ENCODE measurements at places on chromosomes 11 and 22. TPM values are rescaled to one million over a fixed set of nuclear protein-coding genes. Genes with fewer than 3 reads are reported as not detected.

- DNase-seq: no peak
Observed at GRCh38 chr11:87298155-87298554, 260.4 kb downstream of the TMEM135 start.

GRCh38 chr11:128648711-128649110 is 45.2 kb upstream of the FLI1 start:
- DNase-seq: no peak

- DNase-seq: no peak
Observed at GRCh38 chr22:30947173-30947815, 21.3 kb downstream of the MORC2 start.

- DNase-seq: no peak
Observed at GRCh38 chr11:129960216-129961214, 42.1 kb downstream of the PRDM10 start.

- no peak for DNase-seq
Observed at GRCh38 chr11:35711173-35711910, 48.8 kb downstream of the TRIM44 start.

GRCh38 chr11:74311352-74311926 is at the start of gene P4HA3:
P4HA3 (minus strand) TSS chr11:74311640; CDS start chr11:74311611, 29 bp downstream.
- DNase-seq: peak; percentile 93

DNA sequence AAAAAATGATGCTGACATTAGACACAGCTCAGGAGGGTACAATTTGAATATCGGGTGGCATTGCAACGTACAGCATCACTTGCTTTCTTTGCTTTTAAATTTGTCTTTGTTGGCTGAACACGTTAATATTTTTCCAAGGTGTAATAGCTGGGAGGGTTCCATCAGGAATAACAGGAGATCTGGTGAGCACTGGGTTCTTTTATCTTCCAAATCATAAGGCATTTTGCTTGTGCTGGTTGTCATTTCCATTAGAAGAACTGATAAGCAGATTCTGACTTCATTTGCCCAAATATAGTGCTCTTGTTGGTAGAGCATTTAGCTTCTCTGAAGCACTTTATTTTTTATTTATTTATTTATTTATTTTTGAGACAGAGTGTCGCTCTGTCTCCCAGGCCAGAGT is 48.9 kb downstream of the LMO2 start:
- no peak for DNase-seq

GRCh38 chr22:49749227-49749626 is 78.4 kb downstream of the BRD1 start:
- DNase-seq: no peak

DNA sequence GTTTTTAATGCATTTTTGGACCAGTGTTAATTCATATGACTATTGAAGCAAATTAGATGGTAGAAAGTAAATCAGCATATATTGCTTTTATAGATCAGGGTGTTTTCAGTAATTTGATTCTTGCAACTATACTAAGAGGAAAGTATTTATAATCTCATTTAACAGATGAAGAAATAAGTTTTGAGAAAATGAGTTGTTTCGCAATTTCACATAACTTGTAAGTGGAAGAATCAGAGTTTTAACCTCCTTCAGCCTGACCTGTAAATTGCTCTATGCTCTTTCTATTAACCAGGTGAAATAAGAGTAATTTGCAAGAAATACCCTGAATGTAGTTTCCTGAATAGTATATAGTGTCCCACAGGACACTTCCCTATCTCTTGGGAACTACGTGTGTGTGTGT is 1106.8 kb upstream of the RAG2 start:
- no peak for DNase-seq

GRCh38 chr11:116640641-116641402 is 132.0 kb downstream of the BUD13 start:
- DNase-seq: no peak

DNA sequence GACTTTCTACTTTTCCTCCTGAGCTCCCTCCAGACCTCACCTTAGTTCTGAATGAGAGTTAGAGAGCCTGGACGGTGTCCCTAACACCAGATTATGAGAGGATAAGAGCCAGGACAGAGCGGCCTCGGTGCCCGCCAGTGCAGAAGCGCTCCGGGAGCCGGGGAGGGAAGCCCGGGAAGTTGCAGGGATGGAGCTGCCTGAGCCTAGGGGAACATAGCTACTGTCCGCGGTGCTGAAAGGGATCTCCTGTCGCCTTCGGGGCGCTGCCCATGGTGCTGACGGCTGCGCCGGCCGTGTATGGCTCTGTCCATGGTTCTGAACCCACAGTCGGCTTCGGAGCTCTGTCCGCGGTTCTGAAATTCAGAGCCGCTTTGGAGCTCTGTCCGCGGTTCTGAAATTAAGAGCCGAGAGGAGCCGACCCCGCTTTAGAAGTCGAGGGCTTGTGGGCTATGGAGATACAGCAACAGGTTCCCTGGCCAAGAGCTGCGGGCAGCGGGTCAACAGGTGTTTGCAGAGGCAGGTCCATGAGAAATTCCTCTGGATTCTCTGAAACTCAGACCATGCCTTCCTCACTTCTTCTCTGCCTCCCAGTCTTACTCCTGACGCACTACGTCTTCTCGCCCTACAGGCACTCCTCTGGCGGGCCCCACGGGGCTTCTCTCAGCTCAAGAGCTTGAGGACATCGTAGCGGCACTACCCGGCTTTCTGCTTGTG is 814 bp downstream of the NPAS4 start:
- peak; percentile 90 for DNase-seq

GRCh38 chr22:30826670-30827355 is 132.1 kb downstream of the OSBP2 start:
- no peak for DNase-seq

DNA sequence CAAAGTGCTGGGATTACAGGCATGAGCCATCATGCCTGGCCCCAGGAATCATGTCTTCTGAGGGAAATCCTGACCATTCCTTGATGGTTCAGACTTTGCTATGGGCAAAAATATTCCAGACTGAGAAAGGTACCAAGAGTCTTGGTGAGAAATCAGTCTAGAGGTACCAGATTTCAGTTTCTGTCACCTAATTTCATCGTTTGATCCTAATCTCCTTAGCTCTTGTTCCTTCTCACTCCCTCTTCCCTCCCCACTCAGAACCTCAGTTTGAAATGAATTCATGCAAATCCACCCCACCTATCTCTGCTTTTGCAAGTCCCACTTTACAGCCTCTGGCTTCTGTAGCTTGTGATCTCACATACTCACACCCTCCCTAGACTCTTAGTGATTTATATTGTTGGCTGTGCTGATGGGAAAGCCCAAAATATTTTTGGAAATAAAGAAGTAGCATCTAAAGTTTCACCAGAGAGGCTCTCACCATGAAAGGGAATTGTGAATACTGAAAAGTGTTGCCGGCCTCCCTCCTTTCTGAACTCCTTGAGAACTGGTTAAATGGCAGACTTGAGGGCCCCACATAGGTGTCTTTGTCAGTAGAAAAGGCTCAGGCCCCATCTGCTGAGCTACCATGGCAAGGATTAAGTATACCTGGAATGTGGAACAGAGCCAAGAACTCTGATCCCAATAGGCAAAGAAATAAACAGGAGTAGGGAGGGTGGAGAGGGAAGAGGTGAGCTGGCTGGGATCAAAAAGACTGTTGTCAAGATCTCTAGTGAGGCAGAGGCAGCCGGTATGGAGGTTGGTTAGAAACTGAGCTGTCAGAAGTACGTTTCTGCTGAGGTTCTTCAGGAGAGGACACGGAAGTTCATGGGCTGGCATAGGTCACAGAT is 190.5 kb upstream of the MTMR2 start:
- DNase-seq: no peak

- no peak for DNase-seq
Observed at GRCh38 chr11:35362521-35362980, 56.8 kb downstream of the SLC1A2 start.

GRCh38 chr11:69969890-69970784 is 108.0 kb upstream of the ANO1 start:
- DNase-seq: peak; percentile 77

- no peak for DNase-seq
Observed at GRCh38 chr11:69482322-69482721, 859 bp downstream of the LINC01488 start.

GRCh38 chr11:18236664-18237356 is at the start of gene SAA4:
SAA4 (minus strand) TSS chr11:18236802; CDS start chr11:18235926, 876 bp downstream.
- DNase-seq: no peak

- DNase-seq: no peak
Observed at GRCh38 chr11:104159356-104159755, 4.6 kb downstream of the PDGFD start.

- no peak for DNase-seq
Observed at GRCh38 chr22:20205464-20205963, 54.7 kb upstream of the CCDC188 start.

GRCh38 chr22:45291931-45292290 is 7.2 kb downstream of the UPK3A start:
- no peak for DNase-seq

DNA sequence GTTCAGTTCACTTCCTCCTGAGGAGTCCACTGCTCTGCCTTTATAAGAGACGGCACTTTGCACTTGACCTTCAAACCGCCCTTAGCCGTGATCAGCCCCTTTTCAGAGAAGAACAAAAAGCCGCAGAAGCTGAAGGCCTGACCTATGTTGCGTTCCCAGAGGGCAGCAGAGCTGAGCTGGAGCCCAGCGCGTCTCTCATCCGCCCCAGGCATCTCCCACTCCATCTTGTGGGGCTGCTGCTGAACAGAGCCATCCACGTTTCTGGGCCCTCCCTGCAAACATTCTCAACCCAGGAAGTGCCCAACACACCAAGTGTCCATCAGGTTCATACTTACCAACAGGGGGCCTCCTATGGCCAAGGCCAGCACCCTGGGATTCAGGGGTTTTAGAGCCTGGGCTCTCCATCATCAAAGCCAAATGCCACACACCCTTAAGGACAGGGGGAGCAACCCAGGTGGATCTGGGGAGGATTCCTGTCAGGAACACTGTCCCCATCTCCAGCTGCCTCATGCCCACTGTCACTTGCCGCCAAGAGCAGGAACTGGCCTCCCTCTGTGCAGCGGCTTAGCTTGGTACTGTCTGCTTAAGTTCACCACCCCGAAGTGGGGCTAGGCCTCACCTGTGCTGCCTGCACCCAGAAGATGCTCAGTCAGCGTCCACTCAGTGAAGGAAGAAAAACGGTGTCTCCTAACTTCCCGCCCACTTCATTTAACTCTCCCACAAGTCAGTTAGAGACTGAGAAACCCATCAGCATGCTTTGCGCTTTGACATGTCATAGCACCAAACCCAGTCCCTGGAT is 16.0 kb upstream of the EFCAB6 start:
- DNase-seq: no peak

- DNase-seq: peak; percentile 52
Observed at GRCh38 chr22:37492428-37493344, 6.5 kb upstream of the MFNG start.

DNA sequence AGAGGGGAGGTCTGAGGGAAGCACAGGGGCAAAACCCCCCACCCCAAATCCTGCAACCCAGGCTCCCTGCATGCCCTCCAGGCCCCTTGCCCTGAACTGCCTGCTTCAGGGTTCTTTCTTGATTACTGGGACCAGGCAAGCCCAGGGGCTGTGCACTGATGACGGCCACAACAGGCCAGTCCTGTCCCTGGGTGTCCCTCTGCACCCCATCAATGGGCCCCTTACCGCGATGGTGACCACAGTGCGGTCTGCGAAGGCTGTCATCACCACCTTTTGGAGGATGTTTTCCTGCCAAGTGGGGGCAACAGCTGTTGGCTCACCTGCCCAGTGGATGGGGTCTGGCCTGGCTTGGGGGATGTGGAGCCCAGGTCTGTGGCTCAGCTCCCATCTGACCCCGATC is 5.0 kb upstream of the KCNJ11 start:
- DNase-seq: no peak

GRCh38 chr11:131275580-131275979 is 94.8 kb upstream of the NTM start:
- DNase-seq: no peak

- no peak for DNase-seq
Observed at GRCh38 chr11:117444256-117444655, 116.6 kb downstream of the CEP164 start.

The OR51E1 gene
- not detected for total RNA-seq

The CBX7 gene
- total RNA-seq: 4.1 TPM

The MS4A8 gene
- not detected for total RNA-seq

The NELL1 gene
- total RNA-seq: not detected

The SCARF2 gene
- 0.29 TPM for total RNA-seq

The KRTAP5-8 gene
- not detected for total RNA-seq

The CHADL gene
- total RNA-seq: not detected

The OR8A1 gene
- total RNA-seq: 1.4 TPM

The CRYBA4 gene
- 3.3 TPM for total RNA-seq

The PHLDA2 gene
- total RNA-seq: 43.2 TPM

The OR56A1 gene
- not detected for total RNA-seq
